ENCODE measurements at places on chromosomes 4 and X.

GRCh38 chr4:95457353-95457752 is 91.4 kb downstream of the UNC5C start:
- no peak for DNase-seq

- DNase-seq: no peak
These were observed 163.3 kb upstream of the RASGEF1B start for GRCh38 chr4:81634766-81635549.

DNA sequence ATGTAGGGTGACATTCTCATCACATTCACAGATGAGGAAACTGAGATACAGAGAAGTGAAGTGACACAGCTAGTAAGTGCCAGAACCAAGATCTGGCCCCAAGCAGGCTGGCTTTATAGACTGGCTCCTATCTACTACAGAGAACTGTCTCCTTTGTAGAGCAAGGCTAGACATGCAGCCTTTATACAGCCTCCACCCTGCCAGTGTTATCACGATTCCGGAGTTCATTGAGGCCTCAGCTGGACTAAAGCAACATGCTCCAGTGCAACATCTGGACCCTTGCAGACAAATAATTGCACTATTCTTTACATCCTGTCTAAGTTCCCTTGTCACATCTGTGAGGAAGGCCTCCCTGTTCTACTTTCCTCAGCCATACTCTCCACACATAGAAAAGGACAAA is 58.0 kb upstream of the XIAP start:
- DNase-seq: no peak

GRCh38 chr4:42398171-42398870 is 1.0 kb downstream of the SHISA3 start:
- DNase-seq: no peak

DNA sequence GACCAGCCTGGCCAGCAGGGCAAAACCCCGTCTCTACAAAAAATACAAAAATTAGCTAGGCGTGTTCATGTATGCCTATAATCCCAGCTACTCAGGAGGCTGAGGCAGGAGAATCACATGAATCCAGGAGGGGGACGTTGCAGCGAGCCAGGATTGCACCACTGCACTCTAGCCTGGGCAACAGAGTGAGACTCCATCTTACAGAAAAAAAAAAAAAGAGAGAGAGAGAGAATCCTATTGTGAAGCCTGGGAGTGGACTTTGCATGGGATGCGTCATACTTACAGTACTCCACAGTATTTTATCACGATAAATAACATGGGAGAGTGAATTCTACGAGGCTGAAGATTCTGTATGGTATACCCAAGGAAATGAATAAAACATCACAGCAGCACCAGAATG is 139.6 kb downstream of the AASDH start:
- no peak for DNase-seq

- DNase-seq: no peak
These were observed 448.9 kb upstream of the AMOT start for GRCh38 chrX:113289503-113289902.

GRCh38 chr4:122776916-122777315 is 44.4 kb downstream of the BBS12 start:
- no peak for DNase-seq

GRCh38 chrX:44785652-44786051 is 58.2 kb upstream of the DUSP21 start:
- DNase-seq: no peak

- no peak for DNase-seq
These were observed 284.9 kb downstream of the IL15 start for GRCh38 chr4:141921293-141921692.

DNA sequence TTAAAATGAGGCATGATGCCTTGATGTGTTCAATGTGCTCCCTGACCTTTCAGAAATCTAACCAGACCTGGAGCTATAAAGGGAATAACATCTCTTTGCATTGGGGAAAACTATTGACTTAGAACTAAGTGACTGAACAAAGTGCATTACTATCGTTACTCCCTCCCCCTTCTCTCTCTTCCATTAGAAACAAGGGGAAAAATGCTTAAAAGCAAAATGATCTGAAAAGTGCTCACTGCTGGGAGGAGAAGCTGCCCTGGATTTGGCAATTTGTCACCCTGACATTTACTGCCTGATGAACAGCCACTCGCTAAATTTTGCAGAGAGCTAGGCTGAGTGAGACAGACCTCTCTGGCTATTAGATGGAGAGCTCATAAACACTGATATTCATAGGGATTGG is 48.6 kb upstream of the PARM1 start:
- no peak for DNase-seq

GRCh38 chr4:52099860-52100461 is 48.9 kb downstream of the SPATA18 start:
- DNase-seq: no peak

DNA sequence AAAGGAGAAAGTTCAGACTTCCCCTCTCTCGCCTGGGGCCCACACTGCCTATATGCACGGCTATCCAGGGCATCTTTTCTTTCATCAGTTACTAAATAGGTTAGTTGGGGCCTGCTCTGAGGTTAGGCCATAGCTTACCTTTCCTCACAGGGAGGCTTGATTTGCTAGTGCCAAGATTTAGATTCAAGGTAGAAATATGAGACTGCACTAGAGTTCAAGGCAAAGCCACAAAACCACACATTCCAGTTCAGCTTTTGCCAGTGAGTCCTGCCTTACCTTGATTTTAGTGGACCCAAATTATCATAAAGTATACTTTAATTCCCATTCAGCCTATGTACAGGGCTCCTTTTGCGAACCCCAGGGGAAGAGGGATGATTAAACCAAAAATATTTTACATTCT is 762.8 kb downstream of the PDHA2 start:
- DNase-seq: no peak

DNA sequence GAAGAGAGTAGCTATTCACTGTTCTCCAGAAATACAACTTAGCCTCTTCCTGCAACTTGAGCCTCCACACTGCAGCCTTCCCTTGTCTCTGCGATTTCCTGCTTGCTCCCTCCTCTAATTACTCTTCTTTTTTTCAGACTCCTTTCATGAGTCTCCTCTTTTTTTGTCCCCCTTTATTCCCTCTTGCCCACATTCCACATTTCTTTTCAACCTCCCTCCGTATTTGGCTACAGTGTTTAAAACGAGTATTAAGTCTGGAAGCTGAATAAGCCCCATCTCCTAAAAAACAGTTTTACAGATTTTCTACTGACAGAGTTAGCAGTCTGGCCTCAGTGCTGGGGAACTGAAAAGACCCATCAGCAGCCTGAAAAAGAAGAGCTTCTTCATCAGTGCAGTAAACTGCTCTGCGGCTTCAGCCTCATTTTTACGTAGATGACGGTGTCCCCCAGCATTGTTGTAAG is 141.5 kb downstream of the TENM3 start:
- no peak for DNase-seq

GRCh38 chrX:70411475-70411874 is 11.6 kb upstream of the GDPD2 start:
- DNase-seq: no peak

- DNase-seq: no peak
These were observed 98.4 kb upstream of the IL15 start for GRCh38 chr4:141538001-141538400.

GRCh38 chrX:21266949-21267348 is 107.3 kb upstream of the CNKSR2 start:
- DNase-seq: no peak

DNA sequence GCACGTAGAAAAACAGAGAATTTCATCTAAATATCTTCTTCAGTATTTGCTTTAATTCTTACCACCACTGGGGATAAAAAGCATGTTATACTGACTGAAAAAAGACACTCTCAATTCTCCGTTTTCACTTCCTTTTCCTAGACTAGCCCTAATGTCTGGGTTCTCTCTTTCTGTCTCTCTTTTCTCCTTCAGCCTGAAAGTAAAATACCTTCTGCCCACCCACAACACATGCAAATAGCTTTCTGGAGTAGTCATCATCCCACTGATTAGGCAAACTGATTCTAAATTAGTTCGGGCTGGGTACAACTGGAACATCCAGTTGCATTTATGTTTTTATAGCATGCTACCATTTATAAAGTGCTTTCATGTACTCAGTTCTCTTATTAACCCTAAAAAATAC is 142.4 kb upstream of the ANKRD50 start:
- DNase-seq: no peak

- DNase-seq: no peak
These were observed 1086.4 kb upstream of the PCDH10 start for GRCh38 chr4:132062611-132063239.

Data from stimulated activated CD8-positive, alpha-beta memory T cell treated with anti-CD3 and anti-CD28 coated beads, Interleukin-7, amount 100 ng/mL, for 4 hours (primary cell).